ENCODE measurements at places on chromosomes 3 and 15.

DNA sequence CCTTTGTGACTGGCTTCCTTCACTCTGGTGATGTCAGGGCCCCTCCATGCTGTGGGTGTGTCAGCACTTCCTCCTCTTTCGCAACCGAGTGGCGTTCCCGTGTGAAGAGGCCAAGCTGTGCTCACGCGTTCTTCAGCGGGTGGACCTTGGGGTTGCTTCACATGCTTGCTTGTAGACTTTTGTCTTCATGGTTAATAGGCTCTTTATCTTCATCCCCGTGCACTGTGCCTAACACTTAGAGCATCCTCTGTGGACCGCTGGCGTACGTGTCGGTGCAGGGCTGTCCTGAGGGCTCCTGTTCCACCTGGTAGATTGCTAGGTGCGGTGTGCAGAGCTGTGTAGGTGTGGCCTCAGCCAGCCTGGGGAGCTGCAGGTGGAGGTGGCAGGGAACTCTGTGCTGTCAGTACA lies 182.3 kb downstream of the OR4M2 start:
- peak; percentile 81 for DNase-seq

DNA sequence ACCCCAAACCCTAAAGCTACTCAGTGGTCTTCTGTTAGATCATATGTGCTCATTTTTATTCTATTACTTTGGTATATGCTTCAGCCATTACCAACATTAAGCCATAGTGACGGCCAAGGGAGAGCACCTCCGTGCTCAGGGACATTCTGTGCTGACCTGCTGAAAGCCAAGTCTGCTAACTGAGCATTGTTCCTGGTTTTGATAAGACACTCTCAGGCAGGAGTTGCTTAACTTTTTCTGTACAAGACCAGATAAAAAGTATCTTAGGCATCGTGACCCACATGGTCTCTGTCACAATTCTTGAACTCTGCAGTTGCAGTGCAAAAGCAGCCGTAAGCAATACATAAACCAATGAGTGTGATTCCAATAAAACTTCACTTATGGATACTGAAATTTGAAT lies 100.6 kb downstream of the KLHL25 start:
- no peak for DNase-seq

DNA sequence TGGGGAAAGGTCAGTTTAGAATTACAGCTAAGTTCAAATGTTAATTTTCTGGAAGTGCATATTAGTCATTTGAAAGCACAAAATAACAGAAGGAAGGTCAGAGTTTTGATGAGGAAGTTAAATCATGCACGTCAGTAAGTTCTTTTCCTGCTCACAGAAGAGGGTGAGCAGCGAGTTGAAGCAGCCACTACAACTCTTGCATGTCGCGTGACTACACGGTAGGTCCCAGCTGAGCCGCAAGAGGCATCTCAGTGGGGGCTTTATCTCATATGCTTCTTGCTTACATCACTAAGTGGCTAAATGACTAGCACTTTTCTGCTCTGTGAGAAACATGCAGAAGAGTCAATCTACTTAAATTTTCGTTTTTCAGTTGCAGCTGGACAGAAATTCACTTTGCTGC lies 21.3 kb upstream of the SEC62 start:
- DNase-seq, result peak; percentile 93

- peak; percentile 58 for DNase-seq
Measured at GRCh38 chr3:196712514-196713413, 587 bp downstream of the PIGX start.

DNA sequence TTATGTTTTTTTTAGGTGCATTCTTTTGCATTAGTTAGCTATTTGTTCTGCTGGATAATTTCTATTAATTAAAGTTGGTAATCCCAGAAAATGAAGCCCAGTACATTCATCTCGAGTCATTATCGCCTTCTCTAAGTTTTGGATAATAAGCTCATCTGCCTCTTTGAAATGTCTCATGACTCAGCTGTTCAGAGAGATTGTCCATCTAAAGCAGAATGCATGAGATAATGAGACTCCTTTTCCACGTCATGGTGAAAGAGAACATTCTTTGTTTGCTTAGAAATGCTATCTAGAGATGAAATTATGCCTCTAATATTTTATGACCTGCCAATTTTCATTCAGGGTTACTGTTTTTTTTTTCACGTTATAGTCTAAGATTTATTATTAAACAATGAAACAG lies 374.7 kb upstream of the GOLIM4 start:
- no peak for DNase-seq

DNA sequence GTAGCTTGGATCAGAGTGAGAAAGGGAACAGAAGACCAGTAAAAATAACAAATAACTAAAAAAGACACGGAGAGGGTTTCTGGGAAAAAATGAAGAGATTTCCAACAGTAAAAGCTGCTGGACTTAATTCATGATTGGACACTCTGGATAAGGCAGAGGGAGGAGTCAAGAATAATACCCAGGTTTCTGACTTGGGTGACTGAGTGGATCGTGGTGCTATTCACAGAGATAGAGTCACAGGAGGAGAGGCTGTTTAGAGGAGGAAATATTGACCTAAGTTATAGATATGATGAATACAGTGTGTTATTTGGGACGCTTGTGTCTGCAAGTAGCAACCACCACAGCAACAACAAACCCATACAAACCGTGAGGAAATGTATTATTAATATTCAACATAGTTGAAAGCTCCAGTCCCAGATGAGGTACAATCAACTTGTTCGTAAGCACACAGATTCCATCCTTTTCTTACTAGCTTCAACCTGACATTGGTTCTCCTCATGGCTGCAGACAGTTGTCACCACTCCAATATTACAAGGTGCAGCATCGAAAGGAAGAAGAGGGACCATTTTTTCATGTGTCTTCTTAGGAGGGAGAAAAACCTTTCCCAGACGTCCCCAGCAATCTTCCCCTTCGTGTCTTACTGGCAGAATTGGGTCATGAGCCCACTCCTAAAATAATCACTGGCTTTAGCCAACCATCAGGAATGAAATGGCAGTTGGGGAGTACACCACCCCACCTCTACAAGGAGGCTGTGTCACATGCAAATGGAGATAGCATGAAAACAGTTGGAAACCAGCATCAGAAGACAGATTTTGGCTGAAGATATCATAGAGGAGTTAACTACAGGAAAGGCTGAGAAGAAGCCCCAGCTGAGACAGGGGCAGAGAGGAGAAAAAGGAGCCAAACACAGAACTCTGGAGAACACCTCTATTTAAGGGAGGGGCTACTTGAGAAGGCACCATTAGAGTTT lies 387.8 kb downstream of the SHQ1 start:
- no peak for DNase-seq

GRCh38 chr15:38864827-38865581 lies 300.4 kb upstream of the RASGRP1 start:
- DNase-seq, result no peak

- DNase-seq, result no peak
Measured at GRCh38 chr3:52507359-52507758, 12.2 kb downstream of the STAB1 start.

DNA sequence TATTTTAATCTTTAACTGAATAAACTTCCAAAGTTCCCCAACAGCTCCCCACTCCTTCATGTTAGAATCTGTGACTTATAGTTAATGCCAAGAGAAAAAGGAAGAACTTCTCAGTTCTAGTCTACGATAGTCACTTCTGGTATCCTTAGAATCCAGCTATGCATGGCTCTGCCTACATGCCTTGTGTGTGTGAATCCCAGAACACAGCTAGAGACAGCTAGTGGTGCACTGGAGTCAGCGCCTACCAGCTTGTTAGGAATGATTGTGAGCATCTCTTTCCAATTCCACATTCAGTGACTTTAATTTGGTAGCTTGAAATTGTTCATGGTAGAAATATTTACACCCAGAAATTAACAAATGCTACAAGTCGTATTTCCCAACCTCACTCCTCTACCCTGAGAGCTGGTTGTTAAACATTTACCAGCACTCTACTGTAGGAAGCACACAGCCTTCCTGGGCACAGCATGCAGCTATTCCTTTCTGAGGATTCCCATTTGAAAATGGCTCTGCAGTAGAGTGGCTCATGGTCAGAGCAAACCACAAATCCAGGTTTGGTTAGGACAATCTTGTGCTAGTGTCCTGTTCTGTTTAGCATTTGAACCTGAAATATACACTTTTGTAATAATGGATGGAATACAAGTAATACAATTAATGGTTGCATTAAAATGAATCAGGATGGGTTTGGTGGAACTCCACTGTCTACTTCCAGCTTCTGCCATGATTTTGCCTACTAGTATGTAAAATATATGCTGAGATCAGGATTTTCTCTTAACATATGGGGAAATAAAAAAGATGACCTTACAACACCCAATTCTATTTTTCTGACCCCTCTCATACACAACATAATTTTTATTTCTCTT lies 371.0 kb upstream of the GBE1 start:
- DNase-seq, result no peak

DNA sequence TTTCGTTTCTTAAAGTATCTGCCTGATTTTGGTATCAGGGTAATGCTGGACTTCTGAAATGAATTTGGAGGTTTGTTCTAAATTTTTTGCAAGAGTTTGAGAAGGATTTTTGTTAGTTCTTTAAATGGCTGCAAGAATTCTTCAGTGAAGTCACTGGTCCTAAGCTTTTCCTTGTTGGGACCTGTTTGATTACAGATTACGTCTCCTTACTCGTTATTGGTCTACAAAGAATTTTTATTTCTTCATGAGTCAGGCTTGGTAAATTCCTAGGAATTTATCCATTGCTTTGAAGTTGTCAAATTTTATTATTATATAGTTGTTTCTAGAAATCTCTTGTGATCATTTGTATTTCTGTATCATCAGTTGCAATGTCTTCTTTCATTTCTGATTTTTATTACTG lies 196.0 kb downstream of the DPH6 start:
- DNase-seq, result no peak

- no peak for DNase-seq
Measured at GRCh38 chr15:26790118-26790517, 17.3 kb upstream of the GABRB3 start.

GRCh38 chr3:134621854-134622253 lies 29.0 kb downstream of the KY start:
- no peak for DNase-seq

- no peak for DNase-seq
Measured at GRCh38 chr3:162601101-162601670, 1104.6 kb downstream of the OTOL1 start.

DNA sequence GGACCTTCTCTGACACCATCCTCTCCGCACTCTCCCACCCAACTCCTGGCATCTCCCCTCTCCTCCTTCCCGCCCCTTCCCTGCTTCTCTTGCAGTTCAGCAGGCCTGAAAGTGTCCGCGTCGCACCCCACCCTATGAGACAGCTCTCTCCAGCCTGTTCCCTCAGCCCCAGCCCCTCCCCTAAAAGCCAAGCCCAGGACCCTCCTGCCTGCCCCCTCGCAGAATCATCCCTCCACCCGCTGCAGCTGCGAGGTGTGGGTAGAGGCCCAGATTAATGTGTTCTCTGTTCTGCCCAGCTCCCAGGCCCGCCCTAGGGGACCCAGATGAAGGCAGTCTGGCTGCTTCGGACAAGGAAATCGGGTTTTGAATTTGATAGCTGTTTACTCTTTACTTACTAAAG lies 410 bp downstream of the PRR23E start:
- DNase-seq, result no peak

GRCh38 chr15:85374831-85375230 lies 5.6 kb upstream of the AKAP13 start:
- no peak for DNase-seq

DNA sequence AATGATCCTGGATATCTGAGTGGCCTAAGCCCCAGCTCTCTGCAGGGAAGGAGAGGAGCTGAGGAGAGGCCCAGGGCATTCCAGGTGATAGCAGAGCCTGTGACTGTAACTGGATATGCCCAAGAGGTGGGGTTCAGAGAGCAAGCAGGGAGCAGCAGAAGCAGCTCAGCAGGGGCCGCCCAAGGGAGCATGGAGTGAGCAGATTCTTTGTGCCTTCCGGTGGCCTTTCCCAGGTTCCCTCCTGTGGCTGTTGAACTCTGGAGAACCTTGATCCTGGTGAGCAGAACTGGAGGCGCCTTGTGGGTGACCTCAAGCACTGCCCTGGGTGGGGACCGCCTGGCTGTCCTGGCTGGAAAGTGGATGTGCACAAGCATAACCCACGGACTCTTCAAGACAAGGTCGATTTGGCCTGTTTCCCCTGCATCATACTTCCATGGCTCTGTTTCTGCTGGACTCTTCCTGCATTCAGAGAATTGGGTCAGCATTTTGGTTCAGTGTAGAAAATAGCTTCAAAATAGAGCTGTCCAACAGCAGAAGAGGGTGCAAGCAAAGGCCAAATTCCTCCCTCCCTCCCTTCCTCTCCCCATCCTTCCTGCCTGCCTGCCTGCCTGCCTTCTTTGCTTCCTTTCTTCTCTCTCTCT lies 76.1 kb downstream of the ARNT2 start:
- DNase-seq, result no peak

DNA sequence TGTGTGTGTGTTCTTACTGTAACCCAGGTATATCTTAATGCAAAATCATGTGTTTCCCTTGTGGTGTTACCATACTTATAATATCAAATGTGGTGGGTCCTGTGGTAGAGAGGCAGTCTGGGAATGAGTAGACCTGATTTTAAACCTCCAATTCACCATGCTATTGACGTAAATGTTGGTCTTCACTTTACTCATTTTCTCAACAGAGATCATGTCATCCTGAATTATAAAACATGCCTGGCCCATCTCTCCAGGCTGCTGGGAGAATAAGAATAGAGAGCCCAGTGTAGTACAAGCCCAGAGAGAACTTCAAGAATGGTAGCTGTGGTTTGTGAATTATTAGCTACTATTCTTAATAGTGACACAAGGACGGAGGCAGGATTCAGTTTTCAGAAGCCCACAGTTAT lies 88.1 kb downstream of the MBNL1 start:
- DNase-seq, result no peak

- peak; percentile 83 for DNase-seq
Measured at GRCh38 chr3:185253645-185254410, at the start of gene EHHADH. Gene EHHADH (minus strand): TSS chr3:185254049. CDS start chr3:185254022, 27 bp downstream.

- peak; percentile 64 for DNase-seq
Measured at GRCh38 chr3:58630076-58630709, 36.4 kb downstream of the FAM3D start.

GRCh38 chr3:184771301-184772127 lies 40.5 kb upstream of the VPS8 start:
- no peak for DNase-seq

GRCh38 chr3:42732829-42733459 lies 30.3 kb upstream of the HHATL start:
- DNase-seq, result no peak

GRCh38 chr3:37248164-37248563 lies 73.8 kb upstream of the LRRFIP2 start:
- DNase-seq, result no peak

- no peak for DNase-seq
Measured at GRCh38 chr3:64354956-64355355, 129.7 kb upstream of the PRICKLE2 start.

DNA sequence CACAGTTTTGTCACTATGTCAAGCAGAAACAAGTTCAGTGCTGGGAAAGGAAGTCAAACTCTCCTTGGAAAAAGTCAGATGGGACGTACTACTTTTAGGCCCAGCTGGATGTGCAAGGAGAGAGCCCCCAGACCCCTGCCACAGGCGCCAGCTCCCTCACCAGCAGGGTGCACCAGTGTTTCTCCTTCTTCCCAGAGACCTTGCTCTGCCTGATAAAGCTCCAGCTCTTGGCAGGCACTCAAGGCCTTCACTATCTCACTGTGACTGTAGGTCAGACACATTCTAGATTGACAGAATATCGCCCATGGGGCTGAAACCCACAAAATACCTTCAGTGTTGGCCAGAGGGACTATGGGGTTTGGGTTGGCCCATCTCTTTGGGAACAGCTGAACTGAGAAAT lies 54.8 kb upstream of the CHRNB4 start:
- no peak for DNase-seq
